ENCODE measurements at places on chromosomes 3 and 15. TPM values are rescaled to one million over a fixed set of nuclear protein-coding genes. Genes with fewer than 3 reads are reported as not detected.
A peak's percentile ranks its signal among the peaks of the same experiment; 100 is the strongest.

DNA sequence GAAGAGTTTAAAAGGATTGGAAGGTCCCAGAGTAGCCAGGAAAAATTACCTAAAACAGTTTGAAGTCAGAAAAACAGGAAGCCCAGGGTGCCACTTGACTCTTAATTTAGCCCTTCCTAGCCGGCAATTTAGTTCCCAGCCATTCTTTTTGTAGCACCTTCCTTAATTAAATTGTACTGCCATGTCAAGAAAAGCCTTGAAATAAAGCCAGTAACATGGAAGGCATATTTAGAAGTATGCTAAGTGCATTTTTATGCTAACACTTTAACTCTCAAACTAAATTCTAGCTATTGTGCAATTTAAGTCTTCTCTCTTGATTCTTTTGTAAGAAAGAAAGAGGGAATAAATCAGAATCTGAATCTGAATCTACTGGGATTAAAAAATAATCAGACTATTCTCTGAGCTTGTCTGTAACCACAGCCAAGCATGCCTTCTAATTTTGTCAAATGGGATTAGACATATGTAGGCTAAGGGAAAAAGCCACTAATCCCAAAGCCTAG is 43.2 kb downstream of the MAP3K13 start:
- no peak for DNase-seq

GRCh38 chr3:155018621-155019330 is 61.3 kb upstream of the MME start:
- no peak for DNase-seq

- no peak for DNase-seq
These were observed 20.8 kb downstream of the ATP13A3 start for GRCh38 chr3:194465920-194466570.

DNA sequence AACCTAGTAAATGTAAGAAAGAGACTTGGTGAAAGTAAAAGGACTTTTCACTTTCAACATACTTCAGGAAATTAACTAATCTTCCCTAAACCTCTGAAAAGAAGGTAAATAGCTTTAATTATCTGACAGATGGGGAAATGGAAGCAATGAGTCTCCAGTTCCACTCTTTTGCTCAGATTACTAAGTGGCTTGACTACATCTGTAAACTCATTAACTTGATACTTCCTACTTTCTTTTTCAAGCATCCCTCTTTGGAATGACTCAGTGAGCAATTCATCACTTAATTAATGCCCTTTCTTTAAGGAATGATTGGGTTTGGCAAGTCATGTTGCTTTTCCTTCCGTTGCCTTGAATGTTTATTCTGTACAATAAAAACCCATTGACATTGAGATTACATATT is 234.2 kb downstream of the GRM7 start:
- DNase-seq: peak; percentile 77

DNA sequence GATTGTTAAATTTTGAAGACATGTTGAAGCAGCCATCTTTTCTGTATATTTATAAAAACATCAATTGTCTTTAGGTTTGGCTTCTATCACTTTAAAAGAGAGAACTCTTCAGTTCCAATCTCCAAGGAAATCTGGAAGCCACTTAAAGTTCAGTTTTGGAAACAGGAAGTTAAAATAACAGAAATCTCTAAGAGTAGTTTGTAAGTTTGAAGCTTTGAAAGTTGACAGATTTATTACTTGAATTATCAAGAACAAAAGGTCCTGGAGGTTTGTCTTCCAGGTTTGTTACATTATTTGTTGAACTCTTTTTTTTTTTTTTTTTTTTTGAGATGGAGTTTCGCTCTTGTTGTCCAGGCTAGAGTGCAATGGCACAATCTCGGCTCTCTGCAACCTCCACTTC is 30.0 kb downstream of the RNF111 start:
- DNase-seq: no peak

GRCh38 chr3:126960604-126960995 is 22.3 kb upstream of the PLXNA1 start:
- no peak for DNase-seq

- DNase-seq: no peak
These were observed 138.8 kb downstream of the CACNA2D3 start for GRCh38 chr3:54261141-54261540.

- peak; percentile 32 for DNase-seq
These were observed 110.8 kb downstream of the TNIK start for GRCh38 chr3:171349392-171349791.

DNA sequence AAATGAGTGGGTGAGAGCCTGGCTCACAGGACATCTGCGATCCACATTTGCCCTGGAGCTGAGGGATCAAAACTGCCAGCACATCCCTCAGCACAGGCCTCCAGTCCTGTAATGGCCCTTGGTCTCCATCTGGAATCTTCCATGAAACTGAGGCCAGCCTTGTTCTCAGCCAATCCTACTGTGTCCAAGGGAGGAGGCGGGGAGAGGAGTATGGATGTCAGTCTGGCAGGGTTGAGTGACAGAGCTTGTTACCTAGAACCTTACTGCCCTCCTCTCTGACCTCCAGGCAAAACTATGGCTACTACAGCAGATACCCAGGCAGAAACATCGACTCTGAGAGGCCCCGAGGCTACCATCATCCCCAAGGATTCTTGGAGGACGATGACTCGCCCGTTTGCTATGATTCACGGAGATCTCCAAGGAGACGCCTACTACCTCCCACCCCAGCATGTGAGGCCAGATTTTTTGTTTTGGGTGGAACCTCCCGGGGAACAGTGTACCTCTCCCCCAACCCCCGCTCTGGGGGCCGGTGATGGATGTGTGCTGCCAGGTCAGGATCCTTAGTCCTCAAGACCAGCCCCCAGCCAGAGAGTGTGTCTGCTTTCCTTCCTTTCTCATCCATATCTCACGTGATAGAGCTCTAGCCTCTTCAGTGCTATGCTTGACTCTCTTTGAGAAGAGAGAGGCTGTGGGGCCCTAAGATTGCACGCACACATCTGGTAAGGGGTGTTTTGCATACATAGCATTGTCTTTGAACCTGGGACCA is 41.3 kb downstream of the CHDH start:
- peak; percentile 67 for DNase-seq

Gene LRRC34
- 1.0 TPM for total RNA-seq

Gene SQOR
- 4.2 TPM for total RNA-seq

Gene SUSD5
- 2.9 TPM for total RNA-seq

Measured in astrocyte (in vitro differentiated cells and primary cell).